ENCODE measurements at places on chromosomes 6 and 20. TPM values are rescaled to one million over a fixed set of nuclear protein-coding genes. Genes with fewer than 3 reads are reported as not detected.

- DNase-seq: no peak
Observed at GRCh38 chr6:136737374-136737844, 54.9 kb downstream of the MAP3K5 start.

DPPA5 gene
- not detected for total RNA-seq

LIN28B gene
- not detected for total RNA-seq

- DNase-seq: no peak
Observed at GRCh38 chr6:24879351-24879750, 56.4 kb downstream of the RIPOR2 start.

OPN5 gene
- not detected for total RNA-seq

CYP21A2 gene
- total RNA-seq: not detected

EEF1A1 gene
- 1,077 TPM for total RNA-seq

ABCF1 gene
- total RNA-seq: 37.1 TPM

DNA sequence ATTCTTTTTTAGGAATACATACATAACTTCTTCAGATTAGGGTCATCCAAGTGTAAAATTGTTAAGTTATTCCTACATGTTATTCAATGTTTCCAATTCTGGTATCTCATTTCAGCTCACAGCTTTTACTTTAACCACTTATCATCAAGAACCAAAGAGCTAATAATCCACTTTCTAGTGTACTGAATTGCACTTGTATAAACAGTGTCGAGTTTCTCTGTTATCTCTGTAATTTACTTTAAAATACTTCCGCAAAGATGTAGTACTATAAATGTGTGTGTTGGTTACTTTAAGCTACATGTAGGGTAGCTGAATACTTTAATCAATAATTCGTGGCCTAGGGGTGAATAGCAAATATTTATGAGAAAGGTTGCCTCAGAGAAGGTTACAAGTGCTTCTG lies 8.8 kb upstream of the GJA1 start:
- no peak for DNase-seq

DNA sequence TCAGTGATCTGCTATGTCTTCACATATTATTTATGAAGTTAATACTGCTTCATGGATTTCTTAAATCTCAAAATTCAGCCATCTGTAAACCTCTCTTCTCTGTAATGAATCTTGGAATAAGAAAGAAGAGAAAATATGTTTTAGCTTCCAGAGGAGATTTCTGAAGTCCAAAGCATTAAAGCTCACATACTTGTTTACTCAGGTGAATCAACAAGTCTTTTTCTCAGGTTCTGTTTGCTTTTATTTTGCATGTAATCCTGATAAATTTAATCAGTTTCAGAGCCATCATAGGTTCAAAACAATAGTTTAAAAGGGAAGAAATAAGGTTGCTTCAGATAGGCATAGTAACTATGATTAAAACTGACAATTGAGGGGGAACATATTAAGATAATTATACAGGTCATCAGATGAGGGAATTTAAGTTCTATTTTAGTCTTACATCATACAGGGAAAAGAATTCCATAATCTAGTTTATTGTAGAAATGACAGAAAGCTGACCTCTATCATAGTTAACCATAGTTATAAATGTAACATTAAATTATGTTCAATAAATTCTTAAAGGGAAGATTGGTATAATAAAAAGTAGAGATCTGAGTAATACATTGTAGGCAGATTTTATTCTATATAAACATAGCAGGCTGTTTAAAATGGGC lies 716.2 kb downstream of the EYS start:
- no peak for DNase-seq

C2 gene
- 3.3 TPM for total RNA-seq

NKX2-2 gene
- total RNA-seq: not detected

DNA sequence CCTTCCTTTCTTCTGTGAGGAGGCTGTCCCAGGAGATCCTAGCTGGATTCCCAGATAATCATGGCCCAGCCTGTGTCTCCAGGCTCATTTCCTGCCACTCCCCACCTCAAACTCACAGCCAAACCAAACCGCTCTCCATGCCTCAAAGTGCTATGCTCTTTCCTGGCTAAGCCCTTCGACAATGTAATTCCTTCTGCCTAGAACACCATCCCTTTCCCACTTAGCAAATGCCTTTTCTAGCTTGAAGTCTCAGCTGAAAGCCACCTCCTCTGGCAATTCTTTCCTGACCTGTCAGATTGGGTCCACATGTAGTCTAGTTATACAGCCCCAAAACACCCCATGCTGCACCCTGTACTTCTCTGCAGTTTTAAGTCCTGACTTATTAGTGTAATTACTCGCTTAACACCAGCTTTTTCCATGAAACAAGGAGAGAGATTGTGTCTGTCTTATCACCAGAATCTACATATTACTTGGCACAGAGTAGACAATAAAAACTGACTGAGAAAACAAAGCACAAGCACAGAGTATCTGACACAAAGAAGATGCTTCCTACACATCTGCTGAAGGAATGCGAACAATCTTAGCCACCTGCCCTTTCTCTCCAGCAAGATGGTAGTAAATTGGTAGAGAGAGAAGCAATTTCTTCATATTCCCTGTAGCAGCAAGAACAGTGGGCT lies 5.4 kb downstream of the TRIM26 start:
- DNase-seq: peak; percentile 25

GRCh38 chr6:37024656-37025337 lies 19.3 kb downstream of the FGD2 start:
- DNase-seq: no peak

GRCh38 chr6:26214803-26215584 lies 127.8 kb downstream of the HFE start:
- no peak for DNase-seq

LPIN3 gene
- total RNA-seq: 17.7 TPM

GRCh38 chr20:7853493-7853892 lies 86.8 kb downstream of the HAO1 start:
- DNase-seq: no peak

DNA sequence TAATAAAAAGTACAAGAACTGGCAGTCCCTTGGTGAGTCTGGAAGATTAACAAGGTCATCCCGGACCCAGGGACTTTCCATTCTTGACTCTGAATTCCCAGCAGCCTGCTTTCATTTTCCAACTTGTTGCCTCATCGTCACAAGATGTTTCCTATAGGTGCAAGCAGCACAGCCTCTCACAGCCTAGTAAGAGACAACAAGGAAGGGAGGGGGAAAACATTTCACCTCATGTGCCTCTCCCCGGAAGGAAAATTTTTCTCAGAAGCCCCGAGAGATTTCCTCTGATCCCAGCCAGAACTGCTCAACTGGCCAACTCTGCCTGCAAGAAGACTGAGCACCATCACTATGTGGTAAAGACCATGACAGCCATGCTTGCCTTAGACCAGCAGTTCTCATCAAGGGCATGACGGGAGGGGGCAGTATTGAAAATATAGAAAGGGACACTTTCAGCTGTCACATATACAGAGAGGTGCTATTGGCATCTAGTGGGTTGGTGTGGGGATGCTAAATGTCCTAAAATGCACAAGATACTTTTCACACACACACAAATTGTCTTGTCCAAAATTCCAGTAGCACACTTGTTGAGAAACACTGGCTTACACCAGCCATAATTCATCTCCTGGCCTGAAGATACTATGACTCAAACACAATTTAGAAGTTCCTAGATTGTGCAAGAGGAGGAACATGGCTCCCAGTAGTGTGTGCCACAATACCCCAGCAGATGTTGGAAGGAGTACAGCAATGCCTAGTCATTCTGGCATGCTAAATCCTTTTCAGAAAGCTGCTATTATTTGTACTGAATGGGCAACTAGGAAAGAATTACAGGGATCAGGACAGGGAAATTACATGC lies 10.8 kb upstream of the WTAP start:
- DNase-seq: peak; percentile 21

RAB44 gene
- not detected for total RNA-seq

DNA sequence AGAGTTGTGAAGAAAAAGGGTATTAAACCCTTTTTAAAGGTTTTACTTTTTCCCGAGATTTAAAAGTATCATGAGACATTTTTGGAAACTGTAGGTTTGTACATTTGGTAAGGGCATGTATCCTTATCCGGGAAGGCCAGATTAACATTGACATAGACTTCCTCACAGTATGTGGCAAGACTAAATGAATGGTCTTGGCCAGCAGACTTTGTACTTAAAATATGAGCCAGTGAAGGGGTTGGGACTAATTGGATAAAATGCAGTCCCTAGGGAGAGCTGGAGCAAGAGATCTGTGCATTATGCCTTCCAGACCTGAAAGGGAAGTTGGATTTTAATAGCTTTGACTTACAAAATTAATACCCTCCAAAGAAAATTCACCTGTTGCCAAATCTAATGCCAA lies 60.4 kb upstream of the CCN2 start:
- no peak for DNase-seq

GRCh38 chr6:98452685-98453084 lies 381.7 kb upstream of the POU3F2 start:
- DNase-seq: no peak

DNA sequence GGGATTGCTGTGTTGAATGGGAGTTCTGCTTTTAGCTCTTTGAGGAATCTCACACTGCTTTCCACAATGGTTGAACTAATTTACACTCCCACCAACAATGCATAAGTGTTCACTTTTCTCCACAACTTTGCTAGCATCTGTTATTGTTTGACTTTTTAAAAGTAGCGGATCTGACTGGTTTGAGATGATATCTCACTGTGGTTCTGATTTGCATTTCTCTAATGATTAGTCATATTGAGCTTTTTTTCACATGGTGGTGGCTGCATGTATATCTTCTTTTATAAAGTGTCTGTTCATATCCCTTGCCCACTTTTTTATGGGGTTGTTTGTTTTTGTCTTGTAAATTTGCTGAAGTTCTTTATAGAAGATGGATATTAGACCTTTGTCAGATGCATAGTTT lies 588.3 kb upstream of the ADGRB3 start:
- DNase-seq: no peak

GRCh38 chr20:516799-517198 lies 26.8 kb downstream of the CSNK2A1 start:
- no peak for DNase-seq

- DNase-seq: no peak
Observed at GRCh38 chr6:136307351-136307750, 17.7 kb upstream of the BCLAF1 start.

GRCh38 chr6:112802144-112802543 lies 455.0 kb downstream of the RFPL4B start:
- DNase-seq: no peak

DNA sequence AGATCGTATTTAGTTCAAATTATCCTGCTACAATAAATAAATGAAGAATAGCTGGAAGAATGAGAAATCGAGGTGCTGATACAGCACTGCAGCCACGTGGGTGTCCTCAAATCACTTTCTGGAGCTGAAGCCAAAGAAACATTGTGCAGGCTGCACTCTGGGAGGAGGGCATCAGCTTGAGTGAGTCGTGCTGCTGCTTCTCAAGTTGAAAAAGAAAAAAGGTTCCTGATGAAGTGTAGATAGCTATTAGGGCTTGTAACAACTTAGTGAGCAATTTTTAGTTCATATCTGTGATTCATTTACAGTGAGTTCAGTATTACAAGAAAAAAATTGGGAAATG lies 40.5 kb downstream of the DSE start:
- DNase-seq: no peak

KCNK15 gene
- 0.49 TPM for total RNA-seq

SMOC2 gene
- 39.1 TPM for total RNA-seq

DNA sequence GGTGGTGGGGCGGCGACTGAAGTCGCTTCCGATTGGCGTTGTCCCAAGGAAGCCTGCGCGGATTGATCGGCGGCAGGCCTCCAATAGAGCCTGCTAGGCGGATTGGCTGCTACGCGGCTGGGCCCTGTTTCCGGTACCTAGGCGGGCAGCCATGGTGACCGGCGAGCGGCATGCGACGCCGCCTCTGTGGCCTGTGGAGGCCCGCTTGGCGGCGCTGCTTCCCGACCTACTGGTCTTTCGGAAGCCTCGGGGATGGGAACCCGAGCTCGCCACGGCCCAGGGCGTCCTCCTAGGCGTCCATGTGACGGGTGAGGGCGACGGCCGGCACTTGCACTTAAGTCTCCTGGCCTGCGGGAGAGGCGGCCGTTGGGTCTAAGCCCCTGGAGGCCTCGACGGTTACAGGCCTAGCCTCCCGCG lies 28.1 kb downstream of the NFYA start:
- DNase-seq: no peak

DNA sequence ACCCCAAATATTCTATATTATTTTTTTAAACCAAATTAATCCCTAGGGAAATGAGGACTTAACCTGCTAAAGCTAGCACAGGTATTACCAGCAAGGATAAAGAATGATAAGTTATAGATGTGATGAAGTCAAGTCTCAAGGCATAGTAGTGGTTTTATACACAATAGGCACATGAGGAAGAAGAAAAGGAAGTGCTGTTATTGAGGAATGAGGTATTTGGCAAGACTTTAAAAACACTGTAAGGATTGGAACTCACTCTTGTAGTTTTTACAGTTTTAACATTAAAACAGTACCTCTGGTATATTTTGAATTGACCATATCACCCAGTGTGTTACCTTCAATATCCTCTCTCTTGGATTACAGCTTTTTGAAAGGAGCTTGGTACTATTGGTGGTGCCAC lies 54.6 kb downstream of the PHF3 start:
- no peak for DNase-seq

- no peak for DNase-seq
Observed at GRCh38 chr6:15129887-15130286, 116.0 kb upstream of the JARID2 start.

DNA sequence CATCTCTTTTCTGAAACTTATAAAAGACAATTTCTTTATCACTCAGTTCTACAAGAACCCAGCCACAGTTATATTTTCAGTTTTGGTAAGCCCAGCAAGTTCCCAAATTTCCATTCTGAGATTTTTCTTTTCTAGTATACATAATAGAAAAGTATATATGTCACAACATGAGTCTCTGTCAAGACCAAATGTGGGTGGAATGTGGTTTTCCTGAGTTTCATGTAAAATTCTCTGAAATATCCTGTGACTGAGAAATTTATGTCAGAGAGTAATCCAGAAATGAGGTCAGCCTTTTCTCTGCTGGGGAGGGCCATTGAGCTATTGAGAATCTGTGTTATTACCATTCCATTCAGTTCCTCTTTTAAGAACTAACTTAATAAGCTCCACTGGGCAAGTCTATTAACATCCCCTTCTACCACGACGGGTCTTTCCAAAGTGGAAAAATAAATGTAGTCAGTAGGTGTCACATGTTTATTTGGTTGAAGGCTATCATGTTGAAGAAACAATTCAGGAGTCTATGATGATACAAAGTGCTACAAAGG lies 100.7 kb upstream of the HMGN3 start:
- no peak for DNase-seq

GRCh38 chr6:87066449-87067333 lies 28.2 kb downstream of the CGA start:
- DNase-seq: peak; percentile 40

GRCh38 chr20:34987288-34988190 lies 31.9 kb downstream of the MYH7B start:
- no peak for DNase-seq

- DNase-seq: no peak
Observed at GRCh38 chr6:111427341-111428116, 55.5 kb downstream of the REV3L start.

GRCh38 chr20:59178983-59179595 lies 15.5 kb downstream of the ZNF831 start:
- DNase-seq: peak; percentile 50

PTPRT gene
- 0.53 TPM for total RNA-seq

- DNase-seq: no peak
Observed at GRCh38 chr20:16000112-16000511, 573.1 kb downstream of the KIF16B start.
